ENCODE measurements at places on chromosomes 6 and 20. TPM values are rescaled to one million over a fixed set of nuclear protein-coding genes. Genes with fewer than 3 reads are reported as not detected.

The OTOR gene
- total RNA-seq, result not detected

The SYNDIG1 gene
- 0.80 TPM for total RNA-seq

The ADAM33 gene
- total RNA-seq, result 91.1 TPM

The GATA5 gene
- 27.5 TPM for total RNA-seq

The SLC26A8 gene
- total RNA-seq, result 0.27 TPM

The PNLDC1 gene
- 0.33 TPM for total RNA-seq

The WFDC12 gene
- total RNA-seq, result not detected

The SCAND1 gene
- total RNA-seq, result 61.3 TPM

The SPDEF gene
- total RNA-seq, result 0.50 TPM

- H3K4me3 ChIP-seq, result no peak overlapping the region
- no peaks in the 10 kb centered on the region for H3K36me3 ChIP-seq
- H3K4me1 ChIP-seq, result peaks cover 2% of the 10 kb centered on the region
Measured at GRCh38 chr6:154624038-154624599, 109.1 kb upstream of the SCAF8 start.

GRCh38 chr20:59633656-59634251, 29.4 kb downstream of the PHACTR3 start:
- no peak overlapping the region for H3K27ac ChIP-seq
- H3K27me3 ChIP-seq, result no peaks in the 10 kb centered on the region
- no peak overlapping the region for H3K4me3 ChIP-seq
- no peak for DNase-seq
- no peaks in the 10 kb centered on the region for H3K36me3 ChIP-seq
- H3K4me1 ChIP-seq, result no peaks in the 10 kb centered on the region

DNA sequence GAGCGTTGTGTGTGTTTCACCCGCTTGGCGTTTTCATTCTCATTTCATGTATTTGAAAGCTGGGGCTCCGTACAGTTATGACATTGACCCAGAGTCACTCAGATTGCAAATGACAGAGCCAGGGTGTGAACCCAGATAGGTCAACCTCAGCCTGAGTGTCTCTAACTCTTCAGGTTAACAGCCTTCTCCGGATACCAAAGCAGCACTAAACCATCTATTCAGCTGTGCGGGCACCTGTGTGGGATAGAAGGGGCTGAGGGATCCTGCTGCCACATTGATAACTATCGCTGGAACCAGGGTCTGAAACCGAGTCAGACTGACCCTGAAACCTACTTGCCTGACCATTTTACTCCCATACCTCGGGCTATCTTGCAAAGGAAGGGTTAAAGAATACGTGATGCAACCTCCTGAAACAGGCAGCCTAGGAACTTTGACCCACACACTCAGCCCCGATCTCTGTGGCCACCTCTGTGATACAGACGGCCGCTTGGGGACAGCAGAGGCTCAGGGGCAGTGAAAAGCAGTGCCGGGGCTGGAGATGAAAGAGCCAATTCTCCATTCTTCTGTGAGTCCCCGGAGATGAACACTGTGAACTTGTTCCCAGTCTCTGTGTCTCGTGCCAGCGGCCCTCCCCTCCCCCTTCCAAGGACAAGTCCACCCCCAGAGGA, 233.5 kb upstream of the QKI start:
- H3K36me3 ChIP-seq, result no peaks in the 10 kb centered on the region
- peaks cover 8% of the 10 kb centered on the region for H3K27me3 ChIP-seq
- H3K4me1 ChIP-seq, result no peaks in the 10 kb centered on the region
- no peak for DNase-seq
- H3K4me3 ChIP-seq, result no peak overlapping the region

DNA sequence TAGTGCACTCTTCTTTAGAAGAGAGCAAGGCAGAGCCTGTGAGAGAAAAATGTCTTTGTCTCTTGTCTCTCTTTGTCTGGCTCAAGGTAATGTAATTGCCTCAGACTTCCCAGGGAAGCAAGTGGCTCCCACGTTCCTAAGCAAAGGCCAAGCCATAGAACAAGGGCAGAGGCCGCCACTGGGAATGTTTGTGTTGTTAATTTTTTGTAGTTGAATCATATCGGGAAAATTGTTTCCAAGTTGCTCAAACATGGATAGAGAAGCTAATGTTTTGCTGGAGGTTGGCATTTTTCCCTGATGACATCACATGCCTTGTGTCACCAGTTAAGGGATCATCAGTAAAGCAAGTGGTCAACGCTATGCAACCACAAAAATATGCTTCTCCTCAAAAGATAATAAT, 211.5 kb upstream of the FOXA2 start:
- H3K36me3 ChIP-seq, result no peaks in the 10 kb centered on the region
- H3K27ac ChIP-seq, result peak overlapping the region; percentile 57
- H3K4me3 ChIP-seq, result no peak overlapping the region
- peaks cover 35% of the 10 kb centered on the region for H3K4me1 ChIP-seq
- H3K27me3 ChIP-seq, result peaks cover 4% of the 10 kb centered on the region
- DNase-seq, result no peak

DNA sequence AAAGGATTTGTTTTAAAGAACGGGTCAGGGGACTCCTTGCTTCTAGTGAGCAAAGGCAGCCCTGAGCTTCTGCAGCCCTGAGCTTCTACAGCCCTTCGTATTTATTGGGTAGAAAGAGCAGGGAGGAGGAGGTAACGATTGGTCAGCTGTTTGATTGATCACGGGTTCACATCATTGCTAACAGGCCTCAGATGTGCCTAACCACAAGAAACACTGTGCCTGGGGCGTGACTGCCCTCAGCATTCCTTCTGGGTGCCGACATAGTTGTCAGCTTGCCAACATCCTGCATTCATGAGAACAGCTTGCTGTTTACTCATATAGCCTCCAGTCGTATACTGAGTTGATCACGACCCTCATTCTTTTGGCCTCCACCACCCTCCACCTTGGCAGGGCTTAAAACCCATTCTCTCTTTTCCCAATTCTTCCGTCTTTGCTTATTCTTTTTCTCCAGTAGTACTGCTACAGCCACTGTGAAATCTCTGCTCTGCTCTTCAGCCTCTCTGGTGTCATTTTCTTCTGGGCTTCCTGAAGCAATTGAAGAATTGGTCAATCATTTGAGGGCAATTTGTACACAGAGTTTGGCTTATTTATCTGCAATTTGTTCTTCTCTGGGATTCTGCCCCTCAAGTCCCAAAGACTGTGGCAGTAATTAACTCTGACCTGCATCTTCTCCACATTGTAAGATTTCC, 25.4 kb upstream of the NOP56 start:
- no peak overlapping the region for H3K27ac ChIP-seq
- H3K4me1 ChIP-seq, result no peaks in the 10 kb centered on the region
- DNase-seq, result no peak
- peaks cover 44% of the 10 kb centered on the region for H3K27me3 ChIP-seq

- H3K27ac ChIP-seq, result no peak overlapping the region
- H3K4me1 ChIP-seq, result peaks cover 26% of the 10 kb centered on the region
- peaks cover 2% of the 10 kb centered on the region for H3K27me3 ChIP-seq
- no peaks in the 10 kb centered on the region for H3K36me3 ChIP-seq
- DNase-seq, result no peak
Measured at GRCh38 chr6:119142637-119143036, 64.2 kb upstream of the FAM184A start.

- peaks cover 26% of the 10 kb centered on the region for H3K27me3 ChIP-seq
- H3K4me3 ChIP-seq, result no peak overlapping the region
- no peak for DNase-seq
- no peak overlapping the region for H3K27ac ChIP-seq
- H3K4me1 ChIP-seq, result peaks cover 6% of the 10 kb centered on the region
- H3K36me3 ChIP-seq, result no peaks in the 10 kb centered on the region
Measured at GRCh38 chr20:40525351-40525750, 163.7 kb downstream of the MAFB start.

DNA sequence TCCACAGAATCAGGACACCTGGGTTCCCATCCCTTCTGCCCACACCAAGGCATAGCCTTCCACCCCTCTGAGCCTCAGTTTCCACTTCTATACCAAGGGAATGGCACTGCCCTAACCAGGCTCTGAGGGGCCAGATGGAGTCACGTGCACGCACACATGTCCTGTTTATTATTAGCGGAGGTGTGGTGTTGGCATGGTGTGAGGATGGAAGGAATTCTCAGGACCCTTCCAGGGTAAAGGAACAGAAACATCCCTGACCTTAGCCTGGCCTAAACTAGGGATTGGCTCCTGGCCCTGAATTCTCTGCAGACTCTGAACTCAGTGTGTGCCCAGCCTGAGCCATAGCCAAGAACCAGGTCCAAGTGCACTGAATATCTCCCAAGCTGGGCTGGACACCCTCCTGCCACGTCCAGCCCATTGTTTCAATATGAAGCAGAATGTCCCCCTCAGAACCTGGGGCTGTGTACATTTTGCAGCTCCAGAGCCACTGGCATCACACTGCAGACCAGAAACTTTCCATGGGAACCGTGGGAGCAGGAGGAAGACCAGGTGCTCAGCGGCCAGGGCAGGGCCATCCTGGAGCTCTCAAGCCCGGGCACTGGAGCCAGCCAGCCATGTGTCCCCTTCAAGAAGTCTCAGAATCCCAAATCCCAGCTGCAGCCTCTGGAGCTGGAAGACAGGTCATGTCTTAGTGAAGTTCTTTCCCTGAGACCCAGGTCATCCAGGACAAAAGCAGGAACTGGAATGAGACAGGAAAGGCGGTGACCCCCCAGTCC, 208.4 kb downstream of the ANKRD60 start:
- no peak overlapping the region for H3K27ac ChIP-seq
- peaks cover 20% of the 10 kb centered on the region for H3K27me3 ChIP-seq
- no peak overlapping the region for H3K4me3 ChIP-seq
- no peaks in the 10 kb centered on the region for H3K4me1 ChIP-seq

DNA sequence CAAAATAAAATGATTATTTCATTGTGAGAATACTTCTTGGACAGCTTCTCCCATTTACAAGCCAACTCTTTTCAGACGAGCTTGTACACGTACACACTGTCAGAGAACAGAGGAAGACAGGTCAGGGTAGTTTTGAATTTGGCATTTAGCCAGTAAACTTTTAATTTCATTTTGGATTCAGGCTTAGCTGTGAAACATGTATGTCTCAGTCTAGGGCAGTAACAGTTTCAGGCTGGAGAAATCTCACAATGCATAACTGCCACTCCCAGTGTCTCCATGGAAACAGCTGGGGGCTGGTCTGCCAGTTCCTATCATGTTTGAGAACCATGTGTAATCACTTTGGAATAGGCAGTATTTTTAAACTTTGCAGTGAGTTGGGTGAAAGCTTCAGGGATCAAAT, 22.0 kb upstream of the QKI start:
- no peak overlapping the region for H3K4me3 ChIP-seq
- peak overlapping the region; percentile 44 for H3K27ac ChIP-seq
- H3K27me3 ChIP-seq, result no peaks in the 10 kb centered on the region
- DNase-seq, result no peak
- no peaks in the 10 kb centered on the region for H3K36me3 ChIP-seq

DNA sequence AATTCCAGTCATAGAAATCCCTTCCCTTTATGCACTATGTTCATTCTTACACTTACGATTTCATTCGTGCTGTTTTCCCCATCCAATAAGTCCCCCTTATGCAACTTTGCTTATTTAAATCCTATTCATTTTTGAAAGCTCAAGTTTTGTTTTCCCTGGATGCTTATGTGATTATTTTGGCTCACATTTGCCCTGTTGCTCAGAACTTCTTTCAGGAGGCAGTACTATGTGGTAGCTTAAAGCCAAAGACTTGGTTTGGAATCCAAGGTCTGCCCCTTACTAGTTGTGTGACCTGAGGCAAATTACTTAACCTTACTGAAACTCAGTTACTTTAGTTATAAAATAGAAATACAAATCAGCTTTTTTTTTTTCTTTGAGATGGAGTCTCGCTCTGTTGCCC, 59.6 kb downstream of the MOXD1 start:
- DNase-seq, result no peak
- no peak overlapping the region for H3K27ac ChIP-seq
- peaks cover 6% of the 10 kb centered on the region for H3K4me1 ChIP-seq
- H3K27me3 ChIP-seq, result no peaks in the 10 kb centered on the region
- H3K36me3 ChIP-seq, result peaks cover 47% of the 10 kb centered on the region

DNA sequence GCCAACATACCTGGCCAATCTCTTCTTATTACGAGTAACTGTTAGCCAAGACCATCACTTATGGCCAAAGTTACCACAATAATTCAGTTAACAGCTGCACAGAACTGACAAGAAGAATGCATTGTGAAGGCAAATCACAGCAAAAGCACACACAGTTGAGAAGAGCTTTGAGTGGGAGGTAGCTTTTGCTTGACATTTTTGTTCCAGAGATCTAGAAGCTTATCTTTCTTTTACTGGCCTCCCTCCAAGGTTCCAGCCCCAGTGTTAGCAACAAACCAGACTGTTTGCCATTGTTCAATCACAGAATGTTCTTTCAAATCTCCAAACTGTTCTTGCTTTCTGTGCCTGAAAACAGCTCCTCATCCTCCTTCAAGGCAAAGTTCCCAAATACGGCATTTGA, 35.9 kb upstream of the IRAK1BP1 start:
- no peak for DNase-seq
- H3K36me3 ChIP-seq, result no peaks in the 10 kb centered on the region
- H3K4me3 ChIP-seq, result no peak overlapping the region
- peaks cover 21% of the 10 kb centered on the region for H3K4me1 ChIP-seq

- H3K27me3 ChIP-seq, result no peaks in the 10 kb centered on the region
- peaks cover 66% of the 10 kb centered on the region for H3K36me3 ChIP-seq
- H3K27ac ChIP-seq, result no peak overlapping the region
- no peak for DNase-seq
- peaks cover 4% of the 10 kb centered on the region for H3K4me1 ChIP-seq
Measured at GRCh38 chr6:132316970-132317369, 84.3 kb downstream of the MOXD1 start.

- no peaks in the 10 kb centered on the region for H3K27me3 ChIP-seq
- peak overlapping the region; percentile 32 for H3K27ac ChIP-seq
- peaks cover 37% of the 10 kb centered on the region for H3K36me3 ChIP-seq
Measured at GRCh38 chr6:106666282-106667021, 37.1 kb downstream of the QRSL1 start.

GRCh38 chr6:101401792-101402621, 8.5 kb downstream of the GRIK2 start:
- H3K4me1 ChIP-seq, result peaks cover 24% of the 10 kb centered on the region
- H3K36me3 ChIP-seq, result no peaks in the 10 kb centered on the region
- H3K27me3 ChIP-seq, result peaks cover 91% of the 10 kb centered on the region
- peak; percentile 43 for DNase-seq
- no peak overlapping the region for H3K27ac ChIP-seq

GRCh38 chr6:41608443-41609151, 29.7 kb upstream of the MDFI start:
- H3K36me3 ChIP-seq, result peaks cover 4% of the 10 kb centered on the region
- no peak for DNase-seq
- no peaks in the 10 kb centered on the region for H3K27me3 ChIP-seq
- no peak overlapping the region for H3K4me3 ChIP-seq
- H3K4me1 ChIP-seq, result no peaks in the 10 kb centered on the region

GRCh38 chr20:46206025-46206424, 87.9 kb downstream of the CD40 start:
- H3K27ac ChIP-seq, result no peak overlapping the region
- no peak overlapping the region for H3K4me3 ChIP-seq
- H3K36me3 ChIP-seq, result no peaks in the 10 kb centered on the region
- DNase-seq, result no peak
- H3K27me3 ChIP-seq, result peaks cover 70% of the 10 kb centered on the region
- H3K4me1 ChIP-seq, result peaks cover 2% of the 10 kb centered on the region

Data from mesothelial cell of epicardium (in vitro differentiated cells).